ENCODE measurements at places on chromosomes 2 and 18.

DNA sequence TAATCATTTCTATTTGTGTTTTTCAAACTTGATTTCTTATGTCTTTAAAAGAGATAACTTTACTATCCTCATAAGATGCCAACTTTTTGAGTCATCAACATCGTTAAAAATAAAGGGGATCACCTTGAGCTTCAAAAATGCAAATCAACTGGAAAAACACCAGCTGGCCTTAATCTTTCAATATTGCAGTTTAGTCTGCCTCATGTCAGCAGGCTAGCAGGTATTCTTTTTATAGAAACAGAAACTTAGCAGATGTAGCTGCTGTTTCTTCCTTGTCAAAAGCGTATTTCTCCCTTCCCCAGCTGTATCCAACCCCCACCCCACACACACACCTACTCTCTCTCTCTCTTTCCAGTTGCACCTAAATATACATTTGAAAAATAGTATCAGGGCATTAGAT, 154.1 kb upstream of the ZNF804A start:
- DNase-seq: no peak
- H3K36me3 ChIP-seq: no peaks in the 10 kb centered on the region
- H3K4me3 ChIP-seq: no peak overlapping the region
- no peak overlapping the region for H3K27ac ChIP-seq

GRCh38 chr2:20759487-20759886, 63.4 kb downstream of the LDAH start:
- no peak overlapping the region for H3K27ac ChIP-seq
- no peak overlapping the region for H3K4me3 ChIP-seq
- no peaks in the 10 kb centered on the region for H3K27me3 ChIP-seq

DNA sequence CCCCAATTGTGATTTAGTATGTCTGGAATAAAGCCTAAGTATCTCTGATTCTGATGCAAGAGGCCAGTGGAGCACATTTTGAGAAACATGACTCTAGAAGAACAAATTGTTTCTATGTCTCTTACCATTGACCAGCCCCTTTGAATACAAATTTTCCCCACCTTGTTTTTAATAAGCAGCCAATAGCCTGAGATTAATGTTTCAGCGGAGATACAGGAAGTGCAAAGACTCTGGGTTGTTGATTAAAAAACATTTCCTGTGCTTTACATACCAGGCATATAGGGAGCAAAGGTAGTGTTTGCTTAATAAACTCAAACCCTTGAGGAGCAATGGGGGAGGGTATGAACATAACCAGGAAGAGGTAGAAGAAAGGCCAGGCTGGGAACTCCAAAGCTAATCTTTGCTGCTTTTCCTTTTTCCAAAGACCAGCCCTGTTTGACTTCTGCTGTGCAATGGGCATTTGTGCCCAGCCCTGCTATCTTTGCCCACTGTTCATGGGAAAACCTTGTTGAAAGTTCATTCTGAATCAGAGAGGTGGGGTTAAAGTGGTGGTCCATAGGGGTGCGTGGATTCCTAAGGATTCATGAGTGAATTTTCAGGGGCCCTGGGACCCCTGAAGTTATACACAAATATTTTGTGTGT, 29.3 kb downstream of the UPP2 start:
- H3K36me3 ChIP-seq: no peaks in the 10 kb centered on the region
- H3K27ac ChIP-seq: peak overlapping the region; percentile 38

GRCh38 chr2:100857915-100858314, 38.0 kb downstream of the NPAS2 start:
- H3K27me3 ChIP-seq: no peaks in the 10 kb centered on the region
- H3K4me1 ChIP-seq: no peaks in the 10 kb centered on the region
- no peak overlapping the region for H3K4me3 ChIP-seq
- DNase-seq: no peak
- no peak overlapping the region for H3K27ac ChIP-seq

- H3K4me1 ChIP-seq: no peaks in the 10 kb centered on the region
- no peak overlapping the region for H3K4me3 ChIP-seq
- no peaks in the 10 kb centered on the region for H3K27me3 ChIP-seq
- no peak overlapping the region for H3K27ac ChIP-seq
- no peak for DNase-seq
- H3K36me3 ChIP-seq: no peaks in the 10 kb centered on the region
These were observed 39.8 kb downstream of the WDR33 start for GRCh38 chr2:127770973-127771735.

DNA sequence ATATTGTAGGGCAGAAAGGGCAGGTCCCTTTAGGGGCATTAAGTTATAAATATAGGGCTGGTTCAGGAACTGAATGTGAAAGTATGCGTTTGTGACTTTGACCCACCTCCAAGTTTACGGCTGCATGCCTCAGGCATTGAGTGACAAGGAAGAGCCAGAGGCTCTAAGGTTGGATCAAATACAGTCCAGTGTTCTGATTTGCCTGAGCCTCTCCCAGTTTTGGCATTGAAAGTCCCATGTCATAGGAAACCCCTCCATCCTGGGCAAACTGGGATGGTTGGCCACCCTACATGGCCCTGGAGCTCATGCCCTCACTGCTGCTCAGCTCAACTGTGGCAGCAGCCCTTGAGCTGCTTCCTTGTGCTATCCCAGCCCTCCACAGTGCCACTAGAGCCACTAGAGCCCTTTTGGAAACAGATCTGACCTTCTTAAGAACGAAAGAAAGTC, 29.9 kb downstream of the HK2 start:
- no peak overlapping the region for H3K4me3 ChIP-seq
- H3K36me3 ChIP-seq: no peaks in the 10 kb centered on the region
- H3K27me3 ChIP-seq: no peaks in the 10 kb centered on the region
- no peaks in the 10 kb centered on the region for H3K4me1 ChIP-seq
- H3K27ac ChIP-seq: no peak overlapping the region

DNA sequence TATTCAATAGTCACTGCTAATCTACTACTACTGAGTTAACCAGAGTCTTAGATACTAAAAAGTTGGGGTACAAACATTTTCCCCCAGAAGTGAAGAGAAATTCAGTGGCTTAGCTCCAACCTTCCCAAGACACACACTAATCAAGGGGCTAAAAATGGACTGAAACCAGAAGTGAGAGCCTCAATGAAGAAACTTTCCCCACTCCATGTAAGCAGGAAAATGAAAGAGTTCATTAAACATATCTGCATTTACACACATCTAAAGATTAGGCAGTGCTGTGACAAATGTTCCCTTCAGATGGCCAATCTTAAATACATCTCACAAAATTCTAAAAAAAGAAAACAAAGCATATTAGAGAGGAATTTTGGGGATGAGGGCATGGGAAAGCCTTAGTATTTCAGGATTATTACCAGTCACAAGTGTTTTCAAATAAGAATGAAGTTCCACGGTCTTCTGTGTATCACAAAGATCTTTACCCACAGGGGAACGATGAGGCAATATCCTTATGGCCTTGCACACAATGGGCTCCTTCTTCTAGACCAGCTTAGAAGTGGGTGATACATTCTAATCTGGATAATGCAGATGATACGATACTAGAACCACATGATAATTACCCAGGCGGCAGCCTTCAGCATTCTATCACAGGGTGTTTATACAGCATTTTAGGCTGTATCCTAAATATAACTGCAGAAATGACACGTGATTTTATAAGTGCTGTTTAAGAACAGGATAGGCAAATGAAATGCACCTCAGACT, 17.1 kb downstream of the ANKRD44 start:
- no peaks in the 10 kb centered on the region for H3K27me3 ChIP-seq
- peaks cover 41% of the 10 kb centered on the region for H3K4me1 ChIP-seq
- no peak for DNase-seq
- peak overlapping the region; percentile 51 for H3K27ac ChIP-seq
- no peaks in the 10 kb centered on the region for H3K36me3 ChIP-seq

- no peak overlapping the region for H3K27ac ChIP-seq
- no peak overlapping the region for H3K4me3 ChIP-seq
- DNase-seq: no peak
- H3K36me3 ChIP-seq: no peaks in the 10 kb centered on the region
These were observed 316.0 kb downstream of the TXNL1 start for GRCh38 chr18:56322406-56322805.

DNA sequence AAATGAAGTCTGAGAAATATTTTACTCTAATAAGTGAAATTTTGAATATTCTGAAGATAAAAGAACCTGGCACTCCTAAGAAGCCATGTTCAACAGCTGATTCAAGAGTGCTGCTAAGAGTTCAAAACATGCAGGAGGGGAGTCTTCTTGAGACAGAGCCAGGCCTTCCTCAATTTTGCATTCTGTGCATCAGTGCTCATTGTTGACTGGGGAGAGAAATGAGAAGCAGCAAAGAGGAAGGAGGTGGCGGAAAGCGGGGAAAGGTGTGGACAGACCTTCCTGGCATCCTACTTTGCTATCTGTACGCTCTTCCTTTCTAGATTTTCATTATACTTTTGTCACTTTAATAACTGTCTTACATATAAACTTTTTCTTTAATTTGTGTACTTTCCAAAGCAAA, 29.7 kb upstream of the TXNDC2 start:
- DNase-seq: no peak
- H3K27me3 ChIP-seq: no peaks in the 10 kb centered on the region
- no peak overlapping the region for H3K4me3 ChIP-seq
- peaks cover 7% of the 10 kb centered on the region for H3K36me3 ChIP-seq
- peak overlapping the region; percentile 55 for H3K27ac ChIP-seq
- H3K4me1 ChIP-seq: peaks cover 19% of the 10 kb centered on the region

GRCh38 chr18:55413474-55413873, 174.5 kb downstream of the TCF4 start:
- H3K36me3 ChIP-seq: no peaks in the 10 kb centered on the region
- no peak overlapping the region for H3K27ac ChIP-seq
- H3K4me3 ChIP-seq: no peak overlapping the region
- H3K4me1 ChIP-seq: peaks cover 18% of the 10 kb centered on the region

GRCh38 chr18:23401400-23402347, 51.4 kb upstream of the RIOK3 start:
- peak overlapping the region; percentile 28 for H3K27ac ChIP-seq
- no peak overlapping the region for H3K4me3 ChIP-seq
- H3K4me1 ChIP-seq: peaks cover 7% of the 10 kb centered on the region
- no peaks in the 10 kb centered on the region for H3K27me3 ChIP-seq
- no peak for DNase-seq
- no peaks in the 10 kb centered on the region for H3K36me3 ChIP-seq

DNA sequence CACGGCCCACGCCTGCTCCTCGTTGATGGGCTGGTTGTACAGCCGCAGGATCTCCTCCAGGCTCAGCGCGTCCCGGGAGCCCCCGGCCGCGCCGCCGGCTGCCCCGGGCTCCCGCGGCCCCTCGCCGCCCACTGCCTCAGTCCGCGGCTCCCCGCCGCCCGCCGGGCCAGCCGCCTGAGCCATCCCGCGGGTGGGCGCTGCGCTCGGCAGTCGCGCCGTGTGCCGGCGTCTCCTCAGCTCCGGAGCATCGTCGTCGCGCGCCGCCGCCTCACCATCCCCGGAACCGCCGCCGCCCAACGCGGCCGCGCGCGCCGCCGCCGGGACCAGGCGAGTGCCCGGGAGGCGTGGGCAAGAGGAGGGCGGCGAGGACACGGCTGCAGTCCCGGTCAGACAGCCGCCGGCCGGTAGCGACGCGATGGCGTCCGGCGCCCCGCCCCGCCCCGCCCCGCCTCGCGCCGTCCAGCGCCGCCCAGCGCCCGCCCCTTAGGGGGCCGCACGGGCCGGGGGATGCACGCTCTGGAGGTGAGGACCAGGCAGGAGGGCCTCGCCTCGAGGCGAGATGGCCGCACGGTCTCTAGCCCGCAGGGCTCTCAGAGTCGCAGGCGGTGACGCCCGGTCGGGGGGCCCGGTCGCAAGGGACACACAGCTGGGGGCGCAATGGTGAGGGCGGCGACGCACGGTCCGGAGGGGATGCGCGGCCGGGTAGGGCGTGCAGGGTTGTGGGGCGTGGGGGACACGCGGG, at the start of gene SPIRE1:
Gene SPIRE1 (minus strand): TSS at position 424 of the 742 bp plus-strand sequence. CDS start 241 bp downstream, at position 183.
- H3K4me1 ChIP-seq: peaks cover 4% of the 10 kb centered on the region
- H3K4me3 ChIP-seq: peak within 1 kb of the TSS; percentile 91
- peak within 1 kb of the TSS; percentile 97 for H3K27ac ChIP-seq

- H3K27ac ChIP-seq: peak overlapping the region; percentile 74
- no peaks in the 10 kb centered on the region for H3K27me3 ChIP-seq
These were observed 38.0 kb upstream of the SNED1 start for GRCh38 chr2:240960309-240960970.

Data from tibial nerve (tissue), 4 donors.